ENCODE measurements at places on chromosomes 12 and 14.

DNA sequence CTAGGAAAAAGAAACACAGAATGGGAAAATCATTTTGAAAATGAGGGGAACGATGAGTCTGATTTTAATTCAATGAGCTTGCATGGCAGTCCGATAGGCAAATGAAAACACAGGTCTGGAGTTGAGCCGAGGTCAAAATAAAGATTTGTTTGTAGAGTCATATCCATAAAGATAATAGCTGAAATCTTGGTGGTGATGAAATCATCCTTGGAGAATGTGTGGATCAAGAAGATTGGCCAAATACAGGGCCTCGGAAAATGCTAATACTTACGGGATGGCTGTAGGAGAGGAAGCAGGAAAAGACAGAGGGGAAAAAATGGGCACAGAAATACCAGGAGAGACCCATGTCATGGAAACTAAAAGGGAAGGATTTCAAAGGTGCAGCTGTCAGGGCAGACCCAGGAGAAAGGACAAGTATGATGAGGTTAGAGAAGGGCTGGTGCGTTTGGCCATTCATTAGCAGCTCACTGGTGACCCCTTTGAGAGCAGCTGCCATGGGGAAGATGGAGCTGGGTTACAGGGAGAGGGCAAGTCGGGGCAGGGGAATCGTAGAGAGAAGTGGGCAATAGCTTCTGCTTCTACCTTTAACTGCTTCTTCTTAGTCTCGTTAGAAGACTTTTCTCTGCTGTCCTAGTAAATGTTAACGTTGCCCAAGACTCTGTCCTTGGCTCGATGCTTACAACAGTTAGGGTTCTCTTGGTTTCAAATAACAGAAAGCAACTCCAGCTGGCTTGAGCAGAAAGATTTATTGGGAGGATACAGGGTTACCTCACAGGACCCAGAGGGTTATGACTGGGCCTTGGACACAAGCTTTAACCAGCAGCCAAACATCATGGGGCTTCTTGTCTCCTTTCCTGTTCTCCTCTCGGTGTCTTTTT lies 161.8 kb downstream of the EFCAB11 start:
- peak; percentile 77 for DNase-seq

GRCh38 chr12:50188241-50188781 lies 21.1 kb upstream of the CERS5 start:
- DNase-seq: peak; percentile 88

GRCh38 chr12:6975297-6976032 lies 4.8 kb downstream of the EMG1 start:
- DNase-seq: no peak

- no peak for DNase-seq
These were observed 94.0 kb upstream of the RMST start for GRCh38 chr12:97368462-97369163.

- peak; percentile 80 for DNase-seq
These were observed 315.2 kb upstream of the G2E3 start for GRCh38 chr14:30243805-30244204.

- no peak for DNase-seq
These were observed 1095.7 kb downstream of the FLRT2 start for GRCh38 chr14:86625637-86626036.

- no peak for DNase-seq
These were observed 358.7 kb downstream of the MED13L start for GRCh38 chr12:115918763-115919162.

- no peak for DNase-seq
These were observed 4.6 kb downstream of the FBRSL1 start for GRCh38 chr12:132494294-132495164.

DNA sequence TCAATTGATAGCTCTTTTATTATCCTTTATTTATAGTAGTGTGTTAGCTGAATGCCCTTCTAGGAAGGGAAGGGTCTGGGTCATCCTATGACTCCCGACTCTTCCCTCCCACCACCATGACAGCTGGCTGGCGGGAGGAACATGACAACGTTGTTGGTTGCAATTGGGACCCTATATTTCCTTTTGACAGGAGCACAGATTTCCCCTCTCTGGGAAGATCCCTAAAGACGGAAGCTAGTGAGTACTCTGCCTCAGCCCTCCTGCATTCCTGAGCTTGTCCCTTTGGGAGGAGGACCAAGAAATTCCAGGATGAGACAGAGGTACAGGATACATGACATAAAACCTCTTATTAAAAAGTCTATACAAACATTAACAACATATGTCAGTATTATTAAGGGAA lies 485.4 kb downstream of the NAV3 start:
- DNase-seq: no peak

DNA sequence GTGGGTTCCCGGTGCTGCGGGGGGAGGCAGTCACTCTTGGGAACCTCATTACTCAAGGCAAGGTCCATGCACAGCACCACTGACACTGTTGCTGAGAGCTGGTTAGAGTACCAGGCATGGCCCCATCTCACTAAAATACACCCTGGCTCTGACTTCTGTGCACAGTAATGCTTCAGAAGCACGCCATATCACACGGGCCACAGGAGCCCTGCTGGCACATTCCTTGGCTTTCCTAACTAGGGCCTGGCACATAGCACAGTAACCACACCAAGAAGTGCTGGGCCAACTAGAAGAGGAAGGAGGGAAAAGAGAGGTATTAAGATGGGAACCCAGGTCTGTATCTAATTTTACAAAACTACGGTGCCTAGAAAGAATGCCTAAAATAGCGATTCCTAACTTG lies 13.5 kb upstream of the RAB35 start:
- DNase-seq: no peak

DNA sequence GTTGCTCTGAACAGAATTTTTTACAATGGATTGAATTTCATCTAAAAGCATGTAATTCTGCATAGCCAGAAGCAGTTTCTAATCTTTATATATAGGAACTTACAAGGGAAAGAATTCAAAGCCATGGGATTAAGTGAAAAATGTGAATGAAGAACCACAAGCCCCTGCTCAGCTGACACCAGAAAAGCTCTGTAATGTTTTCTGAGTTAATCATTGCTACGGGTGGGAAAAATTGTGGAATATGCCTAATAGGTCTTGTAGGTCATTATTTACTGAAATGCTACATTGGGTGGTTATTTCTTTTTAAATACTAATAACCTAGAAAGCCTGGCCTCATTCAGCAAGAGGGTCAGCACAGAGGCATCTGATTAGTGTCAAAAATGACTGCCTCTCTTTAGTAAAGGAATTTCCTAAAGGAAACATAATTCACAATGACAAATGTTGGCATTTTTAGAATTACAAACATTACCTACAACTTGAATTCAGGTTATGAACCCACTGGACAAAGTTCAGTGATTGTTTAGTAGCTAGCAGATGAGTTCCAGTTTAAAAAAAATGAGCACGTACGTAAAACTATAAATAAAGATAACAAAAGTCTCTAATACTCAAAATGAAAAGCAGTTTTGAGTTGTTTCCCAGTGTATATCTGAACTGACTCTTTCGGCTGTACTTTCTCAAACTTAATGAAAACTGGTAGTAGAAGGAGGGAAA lies 75.3 kb downstream of the BMP4 start:
- DNase-seq: peak; percentile 97

- no peak for DNase-seq
These were observed 665 bp downstream of the RHOF start for GRCh38 chr12:121792607-121793439.

DNA sequence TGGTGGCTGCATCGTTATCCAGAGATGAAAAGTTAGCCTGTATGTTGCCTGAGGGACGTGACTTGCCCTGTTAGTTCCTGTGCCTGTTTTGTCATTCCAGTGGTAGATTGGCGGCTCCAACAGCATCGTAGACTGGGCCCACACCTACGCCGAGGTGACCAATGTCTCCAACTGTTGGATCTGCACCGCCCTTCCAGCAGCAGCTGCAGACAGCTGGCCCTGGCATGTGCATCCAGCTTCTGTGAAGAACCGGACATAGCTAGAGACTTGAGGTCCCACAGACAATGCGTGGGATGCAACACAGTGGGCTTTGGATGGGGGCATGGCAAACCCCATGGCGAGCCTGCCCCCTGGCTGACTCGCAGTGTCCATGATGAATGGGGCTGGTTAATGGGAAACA lies 93.0 kb upstream of the TMPO start:
- no peak for DNase-seq
